ENCODE measurements at places on chromosomes 16 and 17. TPM values are rescaled to one million over a fixed set of nuclear protein-coding genes. Genes with fewer than 3 reads are reported as not detected.

DNA sequence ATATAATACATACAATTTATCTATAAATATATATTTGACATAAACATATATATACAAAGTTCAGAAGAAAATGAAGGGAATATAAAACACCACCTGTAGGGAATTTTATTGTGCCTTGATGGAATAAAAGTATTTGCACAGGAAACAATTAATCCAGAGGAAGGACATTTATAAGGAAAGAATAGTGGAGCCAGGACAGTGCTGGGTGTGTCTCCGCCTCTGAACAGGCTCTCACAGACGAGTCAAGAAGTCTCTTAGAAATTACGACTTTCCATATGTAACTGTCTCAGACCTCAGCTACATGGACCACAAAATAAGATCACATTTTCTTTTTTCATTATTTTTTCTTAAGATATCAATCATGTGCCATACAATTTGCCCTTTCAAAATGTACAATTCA, 93.9 kb downstream of the TMEM114 start:
- DNase-seq = peak; percentile 39

DNA sequence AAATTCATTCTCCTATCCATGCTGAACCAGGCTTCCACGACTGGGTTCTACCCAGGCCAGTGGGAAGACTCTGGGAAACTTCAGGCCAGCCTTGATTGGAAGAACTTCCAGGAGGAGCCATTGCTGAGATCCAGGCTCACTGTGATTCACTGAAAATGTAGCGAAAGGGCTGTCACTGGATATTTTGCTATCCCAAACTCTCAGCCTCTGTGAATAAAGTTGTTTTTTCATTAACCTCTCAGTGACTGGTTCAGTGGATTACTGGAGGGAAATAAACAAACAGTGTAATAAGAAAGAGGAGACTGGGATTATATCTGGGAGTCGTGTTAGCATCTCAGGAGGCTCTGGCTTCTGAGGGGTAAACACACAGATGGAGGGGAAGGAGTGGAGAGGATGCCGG, 3.1 kb downstream of the FOXL1 start:
- no peak for DNase-seq

DNA sequence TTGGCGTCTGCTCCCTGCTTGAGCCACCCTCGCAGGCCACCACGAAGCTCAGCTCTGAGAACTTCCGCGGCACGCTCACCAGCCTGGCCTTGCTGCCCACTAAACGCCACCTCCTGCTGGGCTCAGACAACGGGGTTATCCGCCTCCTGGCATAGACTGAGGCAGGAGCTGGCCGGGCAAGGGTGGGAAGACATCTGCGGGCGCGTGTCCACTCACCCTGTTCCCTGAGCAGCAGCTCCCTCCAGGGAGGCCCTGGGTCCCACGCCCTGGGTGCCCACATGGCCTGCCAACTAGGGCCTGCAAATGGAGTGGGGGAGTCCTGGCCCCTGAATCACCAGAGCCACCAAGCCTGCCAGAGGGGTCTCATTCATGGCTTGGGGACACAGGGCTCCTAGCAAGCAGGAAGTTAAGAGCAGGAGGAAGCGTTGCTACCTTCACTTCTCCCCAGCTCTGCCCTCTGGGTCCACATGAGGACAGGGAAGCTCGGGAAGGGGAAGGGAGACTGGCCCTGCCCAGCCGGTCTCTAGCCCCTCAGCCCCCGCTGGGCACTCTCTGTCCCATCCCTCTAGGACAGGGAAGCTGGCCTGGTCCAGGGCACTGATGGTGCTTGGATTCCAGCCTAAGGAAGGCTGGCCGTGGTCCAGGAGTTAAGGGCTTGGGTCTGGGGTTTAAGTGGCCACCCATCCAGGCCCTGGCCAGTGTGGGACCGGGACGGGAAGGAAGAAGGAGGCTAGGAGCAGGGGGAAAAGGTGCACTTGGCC, 5.0 kb upstream of the SERPINF2 start:
- no peak for DNase-seq

DNA sequence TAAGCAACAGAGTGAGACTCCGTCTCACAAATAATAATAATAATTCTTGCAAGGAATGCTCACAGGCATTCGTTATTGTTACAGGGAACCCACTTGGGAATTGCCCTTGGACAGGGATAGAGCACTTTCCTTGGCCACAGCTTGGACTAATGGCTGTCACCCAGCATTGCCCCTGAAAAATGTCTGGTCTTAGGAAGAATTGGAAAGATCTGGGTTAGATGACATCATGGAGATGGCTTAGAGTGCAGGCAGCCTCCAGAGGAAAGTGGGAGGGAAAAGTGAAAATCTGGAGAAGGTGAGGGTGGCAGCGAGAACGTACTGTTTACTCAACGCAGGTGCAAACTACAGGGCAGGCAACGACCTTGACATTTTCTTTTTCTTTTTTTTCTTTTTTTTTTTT, 59.3 kb upstream of the MRTFB start:
- DNase-seq = no peak

DNA sequence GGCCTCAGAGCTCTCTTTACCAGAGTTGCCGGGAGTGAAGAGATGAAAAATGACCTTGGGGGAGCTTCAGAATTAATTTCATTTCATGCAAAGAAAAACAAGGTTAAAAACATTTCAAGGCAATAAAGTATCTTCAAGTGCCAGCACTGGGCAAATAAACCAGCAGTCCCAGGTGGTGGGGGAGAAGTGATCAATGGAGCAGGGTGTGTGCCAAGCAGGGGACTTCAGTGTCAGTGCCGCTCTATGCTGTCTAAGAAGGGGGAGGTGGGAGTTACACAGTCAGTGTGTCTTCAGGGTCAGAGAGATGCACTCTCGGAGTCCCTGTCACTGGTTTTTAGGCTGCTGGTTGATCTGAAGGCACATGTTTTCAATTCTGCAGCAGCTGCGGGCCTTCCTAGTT, 57.2 kb upstream of the MGAT5B start:
- no peak for DNase-seq

- no peak for DNase-seq
Observed at GRCh38 chr17:77432034-77432661, 291.4 kb downstream of the SEC14L1 start.

- no peak for DNase-seq
Observed at GRCh38 chr17:55710410-55710809, 12.3 kb downstream of the TMEM100 start.

DNA sequence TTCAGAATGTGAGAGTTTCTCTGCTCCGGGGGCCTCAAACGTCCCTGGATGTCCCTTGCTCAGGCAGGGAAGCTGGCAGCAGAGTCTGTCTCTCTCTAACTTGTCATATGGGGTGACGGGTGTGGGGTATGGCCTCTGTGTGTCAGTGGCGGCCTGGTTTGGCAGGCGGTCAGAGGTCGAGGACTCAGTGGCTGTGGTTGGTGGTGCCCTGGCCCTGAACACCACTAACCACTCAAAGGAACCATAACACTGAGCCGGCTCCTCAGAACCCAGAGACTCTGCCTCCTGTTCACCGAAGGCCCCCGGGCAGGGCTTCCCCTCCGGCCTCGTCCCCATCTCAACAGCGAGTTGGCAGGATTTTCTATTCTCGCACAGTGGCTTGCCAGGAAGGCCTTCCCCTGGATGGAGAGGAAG, 677 bp downstream of the P2RX1 start:
- no peak for DNase-seq

DNA sequence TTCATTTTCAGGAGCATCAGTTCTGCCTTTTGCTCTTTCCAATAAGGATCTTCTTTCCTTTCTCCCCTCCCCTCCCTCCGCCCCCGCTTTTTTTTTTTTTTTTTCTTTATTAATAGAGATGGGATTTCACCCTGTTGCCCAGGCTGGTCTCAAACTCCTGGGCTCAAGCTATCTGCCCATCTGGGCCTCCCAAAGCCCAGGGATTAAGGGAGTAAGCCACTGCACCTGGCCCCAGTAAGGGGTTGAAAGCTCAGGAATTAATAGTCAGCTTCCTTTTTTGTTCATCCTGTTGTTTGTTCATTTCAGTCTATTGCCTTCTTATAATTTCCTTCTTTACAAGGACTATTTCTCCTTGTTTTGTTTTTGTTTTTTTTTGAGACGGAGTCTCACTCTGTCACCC, 7.9 kb upstream of the C17orf58 start:
- DNase-seq = no peak

DNA sequence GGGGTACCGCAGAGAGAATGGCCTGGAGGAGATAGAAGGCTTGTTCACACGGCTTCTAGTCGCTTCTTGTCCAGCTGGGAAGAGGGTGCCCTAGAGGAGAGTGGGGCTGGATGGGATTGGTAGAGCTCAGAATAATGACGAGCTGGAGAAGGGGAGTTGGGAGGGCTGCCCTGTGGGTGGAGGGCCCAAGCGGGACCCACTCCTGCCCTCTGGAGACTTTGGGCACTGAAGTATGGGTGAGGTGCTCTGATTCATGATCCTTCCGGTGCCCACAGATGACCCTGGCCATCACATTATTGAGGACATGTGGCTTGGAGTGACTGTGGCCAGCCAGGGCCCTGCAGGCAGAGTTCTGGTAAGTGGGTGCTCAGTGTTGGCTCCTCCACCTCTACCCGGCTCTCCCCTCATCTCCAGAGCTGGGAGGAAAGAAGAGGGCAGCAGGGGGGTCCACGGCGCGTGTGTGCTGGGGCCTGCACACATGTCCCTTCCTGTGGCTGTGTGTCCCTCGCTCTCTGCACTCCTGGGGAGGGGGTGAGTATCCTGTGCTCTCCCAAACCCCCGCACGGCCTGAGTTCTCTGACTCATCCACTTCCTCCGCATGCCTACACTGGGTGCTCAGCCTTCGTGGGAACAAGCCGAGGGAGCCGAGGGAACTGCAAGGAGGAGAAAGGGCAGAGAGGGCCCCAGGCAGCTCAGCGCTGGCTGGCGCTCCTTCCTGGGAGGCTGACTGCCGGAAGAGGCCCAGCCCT, 8.5 kb downstream of the ITGA3 start:
- DNase-seq = no peak

DNA sequence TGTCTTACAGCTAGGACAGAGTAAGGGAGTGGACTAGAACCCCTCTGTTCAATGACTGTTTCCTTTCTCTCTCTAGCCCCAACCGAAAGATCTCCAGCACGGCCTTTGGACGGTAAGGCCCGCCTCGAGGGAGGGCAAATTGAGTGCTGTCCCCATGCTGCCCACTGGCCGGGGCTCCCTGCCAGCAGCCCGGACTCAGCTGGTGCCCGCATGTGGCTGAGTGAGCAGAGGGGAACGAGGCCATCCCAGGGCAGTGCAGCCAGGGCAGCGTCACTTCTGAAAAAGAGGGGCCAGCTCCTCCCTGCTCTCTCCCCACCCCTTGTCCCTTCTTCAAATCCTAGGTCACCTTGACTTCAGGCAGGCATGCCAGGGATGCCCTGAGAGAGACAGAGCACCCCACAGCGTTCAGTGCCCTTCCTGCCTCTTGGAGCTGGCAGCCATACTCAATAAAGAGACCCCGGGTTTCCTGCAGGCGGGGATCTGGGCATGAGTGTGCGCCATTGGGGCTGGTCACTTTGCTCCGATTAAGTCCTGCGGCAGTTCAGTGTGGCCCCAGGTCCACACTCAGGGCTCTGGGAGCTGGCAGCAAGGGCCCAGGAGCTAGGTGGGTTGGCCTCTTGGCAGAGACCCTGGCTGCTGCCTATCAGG, 130.9 kb downstream of the RAB11FIP4 start:
- no peak for DNase-seq

DNA sequence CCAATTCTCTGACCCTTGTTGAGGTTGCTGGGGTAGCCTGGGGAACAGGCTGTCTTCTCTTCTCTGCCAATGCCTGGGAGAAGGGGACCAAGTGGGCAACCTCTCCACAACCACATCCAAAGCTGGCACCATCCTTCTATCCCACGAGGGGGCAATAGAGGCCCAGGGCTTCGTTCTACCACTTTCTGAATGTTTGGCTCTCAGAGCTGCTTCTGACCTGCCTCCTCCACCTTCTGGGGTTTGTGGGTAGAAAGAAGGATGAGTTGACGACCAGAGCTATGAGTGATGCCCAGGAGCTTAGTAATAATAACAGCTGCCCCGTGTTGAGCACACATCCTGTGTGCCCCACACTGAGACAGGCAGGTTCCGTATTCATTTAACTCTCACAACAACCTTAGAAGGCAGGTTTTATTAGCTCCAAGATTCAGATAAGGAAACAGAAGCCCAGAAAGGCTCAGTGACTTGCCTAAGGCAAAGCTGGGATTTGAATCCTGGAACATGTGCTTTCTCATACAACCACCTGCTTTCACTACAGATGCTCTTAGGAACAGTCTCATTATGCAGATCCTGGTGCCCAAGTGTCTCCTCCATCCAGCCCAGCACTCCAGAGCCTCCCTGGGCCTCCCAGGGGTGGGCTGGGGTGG, 11.1 kb downstream of the TSPOAP1 start:
- peak; percentile 64 for DNase-seq

- no peak for DNase-seq
Observed at GRCh38 chr17:57557834-57558681, 187.0 kb downstream of the CCDC182 start.

- DNase-seq = no peak
Observed at GRCh38 chr16:73878611-73879010, 418.0 kb upstream of the PSMD7 start.

DNA sequence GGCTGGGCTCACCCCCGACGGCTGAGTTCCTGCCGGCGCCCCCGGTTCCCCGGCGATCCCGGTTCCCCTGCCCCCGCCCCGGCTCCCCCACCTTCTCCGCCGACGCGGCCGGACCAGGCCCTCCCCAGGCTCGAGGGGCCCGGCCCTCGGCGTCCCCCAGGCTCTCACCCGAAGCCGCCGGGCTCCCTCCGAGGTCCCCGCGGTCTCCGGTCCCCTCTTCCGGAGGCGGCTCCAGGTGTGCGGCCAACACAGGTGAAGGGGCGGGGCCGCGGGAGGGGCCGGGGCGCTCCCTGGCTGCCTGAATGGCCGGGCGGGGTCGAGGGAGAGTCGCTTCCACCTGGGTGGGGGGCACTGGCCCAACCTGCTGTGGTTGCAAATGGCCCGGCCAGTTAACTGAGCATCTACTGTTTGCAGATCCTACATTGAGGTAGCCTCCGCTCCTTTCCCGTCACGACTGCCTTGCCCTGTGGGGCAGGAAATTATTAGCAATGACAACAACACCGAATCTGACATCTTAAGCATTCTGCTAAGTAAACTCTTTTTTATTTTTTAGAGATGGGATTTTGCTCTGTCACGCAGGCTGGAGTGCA, at the start of gene BICDL2:
Gene BICDL2, minus strand, starts transcription at position 219 of the 590 bp plus-strand sequence. CDS start 1,448 bp downstream, outside the sequence.
- peak; percentile 90 for DNase-seq

- no peak for DNase-seq
Observed at GRCh38 chr17:41267711-41268110, 2.5 kb downstream of the KRTAP9-6 start.

DNA sequence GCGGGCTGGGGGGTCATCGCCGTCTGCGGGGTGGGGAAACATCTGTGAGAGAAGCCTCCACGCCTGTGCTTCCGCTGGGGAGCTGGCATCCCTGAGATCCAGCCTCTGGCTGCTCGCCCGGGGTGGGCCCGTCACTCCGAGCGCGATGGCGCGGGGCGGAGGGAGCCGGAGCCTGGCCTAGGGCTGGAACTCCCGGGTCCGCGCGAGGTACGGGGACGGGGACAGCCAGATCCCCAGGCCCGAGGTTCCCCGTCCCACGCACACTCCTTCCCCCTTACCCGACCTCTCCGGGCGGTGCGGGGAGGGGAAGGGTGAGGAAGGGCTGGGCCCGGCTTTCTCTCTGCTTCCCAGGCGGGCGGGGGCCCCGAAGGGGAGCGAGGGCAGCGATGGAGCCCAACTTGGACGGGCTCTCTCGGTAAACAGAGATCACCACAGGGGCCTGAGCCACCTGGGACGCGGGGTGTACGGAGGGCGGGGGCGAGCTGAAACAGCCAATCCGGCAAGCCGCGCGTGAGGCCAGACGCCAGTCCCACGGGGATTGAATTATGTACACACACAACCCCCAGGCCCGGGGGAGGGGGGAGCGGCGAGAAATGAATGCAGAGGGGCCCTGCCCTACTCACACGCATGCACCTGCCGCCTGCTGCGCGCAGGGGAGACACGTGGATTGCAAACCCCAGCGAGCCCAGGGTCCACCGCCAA, at the start of gene SLC16A11:
Gene SLC16A11, minus strand, starts transcription at position 596 of the 702 bp plus-strand sequence. Its CDS starts 579 bp downstream, at position 17.
- peak; percentile 59 for DNase-seq

TVP23A gene
- total RNA-seq = not detected

TBC1D26 gene
- total RNA-seq = not detected

APRT gene
- total RNA-seq = 273 TPM

RAD51C gene
- total RNA-seq = 20.2 TPM
